ENCODE measurements at places on chromosomes 12 and 14.

DNA sequence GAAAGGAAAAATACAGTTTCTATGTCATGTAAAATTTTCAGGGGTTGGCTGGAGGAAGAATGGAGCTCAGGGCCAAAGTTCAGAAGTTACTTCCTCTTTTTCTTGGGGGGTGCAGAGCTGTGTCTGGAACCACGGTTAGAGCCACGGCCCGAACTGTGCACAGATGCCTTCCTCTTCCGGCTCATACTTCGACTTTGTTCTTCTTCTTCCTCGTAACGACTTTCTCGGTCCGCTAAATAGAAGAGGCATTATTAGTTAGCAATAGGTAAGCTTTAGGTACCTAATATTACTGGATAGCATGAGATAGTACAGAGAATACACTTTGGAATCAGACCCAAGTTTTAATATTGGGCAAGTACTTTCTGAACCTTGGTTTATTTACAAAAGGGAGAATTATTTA, 31.2 kb downstream of the SUPT16H start:
- no peak overlapping the region for H3K4me3 ChIP-seq
- DNase-seq = no peak
- no peaks in the 10 kb centered on the region for H3K4me1 ChIP-seq

DNA sequence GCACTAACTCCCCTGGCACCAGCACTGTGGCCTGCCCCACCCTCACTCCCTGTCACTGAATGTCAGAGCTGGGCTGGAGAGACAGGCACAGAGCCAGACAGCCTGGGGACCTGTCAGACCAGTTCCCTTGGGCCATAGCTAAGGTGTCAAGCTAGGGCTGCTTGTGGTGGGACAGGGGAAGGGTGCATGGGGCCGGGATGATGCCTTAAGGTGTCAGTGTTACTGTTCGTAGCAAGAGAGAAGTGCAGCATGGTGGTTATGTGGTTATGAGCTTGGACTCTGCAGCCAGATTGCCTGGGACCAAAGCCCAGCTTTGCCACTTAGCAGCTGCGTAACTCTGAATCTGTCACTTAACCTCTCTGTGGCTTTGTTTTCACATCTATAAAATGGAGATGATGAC, 3.8 kb downstream of the RAPGEF3 start:
- H3K4me1 ChIP-seq = peaks cover 78% of the 10 kb centered on the region
- no peaks in the 10 kb centered on the region for H3K27me3 ChIP-seq
- DNase-seq = no peak
- H3K36me3 ChIP-seq = no peaks in the 10 kb centered on the region
- H3K27ac ChIP-seq = peak overlapping the region; percentile 66

DNA sequence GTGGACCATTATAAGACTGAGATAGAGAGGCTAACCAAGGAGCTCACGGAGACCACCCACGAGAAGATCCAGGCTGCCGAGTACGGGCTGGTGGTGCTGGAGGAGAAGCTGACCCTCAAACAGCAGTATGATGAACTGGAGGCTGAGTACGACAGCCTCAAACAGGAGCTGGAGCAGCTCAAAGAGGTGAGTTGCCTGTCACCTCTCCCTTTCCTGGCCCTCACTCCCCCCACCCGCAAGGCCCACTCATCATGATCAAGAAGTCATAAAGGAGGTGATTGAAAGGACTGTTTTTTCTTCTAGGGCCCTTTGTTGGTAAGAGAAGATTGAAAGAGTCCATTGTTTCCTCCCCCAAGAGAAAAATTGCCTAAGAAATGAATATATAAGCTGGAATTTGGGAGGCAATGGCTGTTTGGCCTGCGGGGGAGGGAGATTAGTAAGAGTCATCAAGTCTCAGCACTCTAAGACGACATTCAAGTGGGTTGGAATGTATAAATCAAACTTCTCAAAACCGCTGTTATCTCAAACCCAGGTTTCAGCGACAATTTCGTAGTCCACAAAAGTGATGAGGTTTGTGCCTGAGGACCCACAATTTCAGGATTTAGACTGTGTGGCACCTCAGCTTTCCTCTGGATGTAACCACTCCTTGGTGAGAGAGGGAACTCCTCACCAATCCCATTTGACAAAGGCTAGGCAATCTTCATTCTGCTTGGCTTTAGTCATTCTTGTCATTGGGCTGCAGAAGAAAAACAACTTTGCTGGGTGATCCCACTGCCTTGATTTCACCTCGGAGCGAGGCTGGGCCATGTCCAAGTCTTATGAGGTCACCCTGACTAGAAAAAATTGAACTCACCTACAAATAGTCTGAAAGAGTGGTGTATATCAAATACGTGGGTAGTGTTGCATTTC, 966 bp downstream of the BICD1 start:
- DNase-seq = no peak
- no peaks in the 10 kb centered on the region for H3K36me3 ChIP-seq
- peaks cover 31% of the 10 kb centered on the region for H3K4me1 ChIP-seq

GRCh38 chr12:89927226-89927698, 218.6 kb upstream of the ATP2B1 start:
- H3K4me3 ChIP-seq = no peak overlapping the region
- no peak for DNase-seq
- no peak overlapping the region for H3K27ac ChIP-seq
- H3K36me3 ChIP-seq = no peaks in the 10 kb centered on the region
- H3K27me3 ChIP-seq = no peaks in the 10 kb centered on the region

- H3K27ac ChIP-seq = no peak overlapping the region
- H3K27me3 ChIP-seq = no peaks in the 10 kb centered on the region
- H3K4me3 ChIP-seq = no peak overlapping the region
- H3K36me3 ChIP-seq = no peaks in the 10 kb centered on the region
These were observed 279.9 kb upstream of the FAR2 start for GRCh38 chr12:28869197-28869596.

- no peaks in the 10 kb centered on the region for H3K27me3 ChIP-seq
- H3K27ac ChIP-seq = no peak overlapping the region
- peaks cover 15% of the 10 kb centered on the region for H3K4me1 ChIP-seq
- no peak overlapping the region for H3K4me3 ChIP-seq
- no peaks in the 10 kb centered on the region for H3K36me3 ChIP-seq
These were observed 9.8 kb downstream of the SNX6 start for GRCh38 chr14:34620115-34620514.

DNA sequence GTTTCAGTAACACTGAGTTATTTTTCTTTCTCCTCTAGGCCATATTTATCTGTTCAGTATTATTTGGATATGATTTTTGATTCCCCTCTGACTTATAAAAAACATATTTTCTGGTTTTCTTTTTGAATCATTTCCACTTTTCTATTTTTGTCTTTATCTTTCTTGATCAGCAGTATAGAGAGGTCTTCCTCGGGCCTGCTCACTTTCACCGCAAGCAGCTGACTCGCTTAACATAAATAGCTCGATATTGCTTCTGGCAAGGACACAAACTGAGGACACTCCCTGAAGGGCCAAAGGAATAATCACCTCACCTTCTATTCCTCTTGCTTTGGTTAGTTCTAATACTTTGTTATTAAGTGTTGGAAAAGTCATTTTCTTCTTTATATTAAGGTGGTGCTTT, 25.8 kb upstream of the TRHDE start:
- H3K36me3 ChIP-seq = no peaks in the 10 kb centered on the region
- H3K4me3 ChIP-seq = no peak overlapping the region
- no peak overlapping the region for H3K27ac ChIP-seq

DNA sequence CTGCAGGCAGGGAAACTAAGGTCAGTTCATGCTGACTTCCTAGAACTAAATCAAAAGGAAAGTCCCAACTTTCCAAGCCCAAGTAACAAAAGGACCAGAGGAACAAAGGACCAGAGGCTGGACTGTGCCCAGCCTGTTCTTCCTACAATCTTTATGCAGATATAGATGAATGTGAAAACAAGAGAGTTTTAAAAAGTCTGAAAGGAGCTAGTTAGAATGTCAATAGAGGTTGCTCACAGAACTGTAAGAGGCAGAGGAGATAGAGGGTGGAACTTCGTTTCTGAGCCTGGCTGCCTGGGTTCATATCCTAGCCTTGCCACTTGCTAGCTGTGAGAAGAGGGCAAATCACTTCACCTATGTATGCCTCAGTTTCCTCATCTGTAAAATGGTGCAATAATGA, 30.0 kb upstream of the CCDC63 start:
- H3K27me3 ChIP-seq = no peaks in the 10 kb centered on the region
- DNase-seq = no peak
- H3K4me1 ChIP-seq = no peaks in the 10 kb centered on the region
- no peak overlapping the region for H3K27ac ChIP-seq

GRCh38 chr12:42296503-42297109, 29.3 kb downstream of the ZCRB1 start:
- H3K36me3 ChIP-seq = no peaks in the 10 kb centered on the region
- DNase-seq = no peak
- no peak overlapping the region for H3K4me3 ChIP-seq

DNA sequence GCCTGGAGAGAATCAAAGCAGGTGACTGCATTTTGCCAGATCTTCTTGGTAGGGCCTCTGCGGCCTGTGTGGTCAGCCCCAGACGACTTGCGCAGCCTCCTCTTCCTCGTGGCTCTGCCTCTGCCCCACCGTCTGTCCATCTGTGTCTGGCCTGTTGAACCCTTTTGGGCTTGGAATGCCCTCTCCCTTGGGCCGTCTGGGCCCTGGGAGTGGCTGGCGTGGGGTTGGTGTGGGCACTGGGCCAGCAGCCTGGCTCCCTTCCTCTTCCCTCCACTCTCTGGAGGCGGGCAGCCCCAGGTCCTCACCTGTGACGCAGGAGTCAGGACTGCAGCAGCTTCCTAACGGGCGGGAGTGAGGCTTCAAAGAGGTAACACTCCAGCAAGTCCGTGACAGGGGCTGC, 9.7 kb upstream of the CCDC197 start:
- DNase-seq = no peak
- no peak overlapping the region for H3K4me3 ChIP-seq
- no peaks in the 10 kb centered on the region for H3K27me3 ChIP-seq
- peaks cover 11% of the 10 kb centered on the region for H3K4me1 ChIP-seq
- no peaks in the 10 kb centered on the region for H3K36me3 ChIP-seq
- no peak overlapping the region for H3K27ac ChIP-seq

DNA sequence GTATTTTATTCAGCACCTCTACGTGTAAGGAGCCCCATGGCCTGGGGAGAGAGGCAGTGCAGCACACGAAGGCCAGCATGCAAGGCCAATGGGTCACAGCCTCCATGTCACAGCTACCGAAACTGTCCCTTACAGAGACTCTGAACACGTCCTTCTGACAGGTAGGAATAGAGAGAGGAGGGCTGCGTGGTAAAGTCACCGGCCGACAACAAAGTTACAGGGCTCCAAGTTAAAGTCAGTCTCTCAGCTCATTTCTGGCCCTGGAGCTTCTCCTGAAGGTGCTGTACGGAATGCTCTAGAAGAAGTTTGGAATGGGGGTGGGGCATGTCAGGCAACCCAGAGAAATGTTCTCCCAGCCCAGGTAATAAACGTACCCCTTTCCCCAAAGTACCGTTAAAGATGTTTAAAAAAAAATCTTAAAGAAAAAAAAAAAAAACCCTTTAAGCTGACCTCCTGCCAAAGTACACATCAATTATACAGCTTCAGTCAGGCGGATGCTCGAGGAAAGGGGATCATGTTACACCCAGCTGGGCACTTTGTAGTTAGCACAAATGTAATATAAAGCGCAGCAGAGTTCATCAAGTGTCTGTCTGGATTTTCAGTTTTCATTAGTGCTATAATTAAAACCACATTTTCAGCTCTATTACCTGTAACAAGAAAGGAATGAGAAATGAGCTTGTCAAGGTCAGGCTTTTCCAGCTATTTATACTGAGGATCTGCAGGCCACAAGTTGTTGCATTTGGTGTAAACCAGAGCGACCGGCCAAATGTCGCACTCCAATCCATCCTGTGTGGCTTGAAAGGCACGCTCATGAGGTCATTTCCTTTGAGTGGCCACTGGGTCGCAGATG, 53.3 kb upstream of the CDKN3 start:
- peak overlapping the region; percentile 44 for H3K27ac ChIP-seq
- H3K36me3 ChIP-seq = no peaks in the 10 kb centered on the region
- H3K4me1 ChIP-seq = peaks cover 13% of the 10 kb centered on the region
- H3K27me3 ChIP-seq = no peaks in the 10 kb centered on the region
- DNase-seq = no peak
- no peak overlapping the region for H3K4me3 ChIP-seq

GRCh38 chr12:121145221-121145620, 12.5 kb downstream of the P2RX7 start:
- DNase-seq = no peak
- H3K36me3 ChIP-seq = no peaks in the 10 kb centered on the region
- H3K4me1 ChIP-seq = no peaks in the 10 kb centered on the region

DNA sequence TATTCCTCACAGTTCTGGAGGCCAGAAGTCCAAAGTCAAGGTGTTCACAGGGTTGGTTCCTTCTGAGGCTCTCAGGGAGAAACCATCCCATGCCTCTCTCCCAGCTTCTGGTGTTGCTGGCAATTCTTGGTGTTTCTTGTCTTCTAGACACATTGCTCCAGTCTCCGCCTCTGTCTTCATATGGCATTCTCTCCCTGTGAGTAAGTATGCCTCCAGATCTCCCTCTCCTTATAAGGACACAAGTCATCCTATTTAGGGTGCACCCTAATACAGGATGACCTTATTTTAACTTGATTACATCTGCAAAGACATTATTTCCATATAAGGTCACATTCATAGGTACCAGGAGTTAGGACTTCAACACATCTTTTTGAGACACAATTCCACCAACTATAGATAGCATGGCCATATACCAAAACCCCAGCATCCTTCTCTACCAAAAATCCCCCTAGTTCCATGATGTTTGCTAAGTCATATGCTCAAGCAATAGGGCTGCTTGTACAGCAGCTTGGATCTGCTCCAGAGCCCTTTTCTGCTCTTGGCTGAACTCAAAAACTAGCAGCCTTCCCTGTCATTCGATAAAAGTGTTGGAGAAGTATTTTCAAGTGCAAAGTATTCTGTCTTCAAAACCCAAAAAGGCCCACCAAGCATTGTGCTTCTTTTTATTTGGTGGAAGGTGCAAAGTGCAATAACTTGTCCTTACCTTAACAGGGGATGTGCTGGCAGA, 79.2 kb upstream of the CMKLR1 start:
- H3K27ac ChIP-seq = no peak overlapping the region
- no peak for DNase-seq
- H3K4me1 ChIP-seq = no peaks in the 10 kb centered on the region
- H3K36me3 ChIP-seq = no peaks in the 10 kb centered on the region
- no peak overlapping the region for H3K4me3 ChIP-seq

DNA sequence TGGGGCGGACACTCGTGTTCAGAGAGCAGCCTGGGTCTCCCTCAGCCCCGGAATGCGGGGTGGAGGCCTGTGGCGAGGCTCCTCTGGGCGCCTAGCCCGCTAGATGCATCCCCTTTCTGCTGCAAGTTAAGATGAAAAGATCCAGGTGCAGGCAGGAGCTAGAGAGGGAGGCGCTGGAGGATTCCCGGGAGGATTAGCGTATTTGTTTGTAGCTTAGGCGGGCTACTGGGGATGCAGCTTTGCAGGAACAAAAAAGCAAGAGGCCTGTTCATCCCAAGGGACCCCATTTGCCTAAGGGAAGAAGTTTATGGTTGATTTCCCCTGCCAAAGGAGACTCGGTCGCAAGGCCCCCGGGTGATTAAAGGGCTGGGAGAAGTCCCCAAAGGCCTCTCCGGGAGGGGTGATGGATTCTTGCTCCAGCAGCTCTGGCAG, 824 bp downstream of the CCDC177 start:
- H3K4me1 ChIP-seq = peaks cover 27% of the 10 kb centered on the region
- H3K27me3 ChIP-seq = no peaks in the 10 kb centered on the region
- H3K27ac ChIP-seq = no peak overlapping the region
- no peak for DNase-seq

GRCh38 chr12:10094646-10095395, 4.0 kb downstream of the CLEC1A start:
- DNase-seq = no peak
- H3K4me1 ChIP-seq = peaks cover 3% of the 10 kb centered on the region
- peak overlapping the region; percentile 55 for H3K27ac ChIP-seq
- no peaks in the 10 kb centered on the region for H3K36me3 ChIP-seq
- no peaks in the 10 kb centered on the region for H3K27me3 ChIP-seq

Measured in vagina (tissue), 2 donors.